ENCODE measurements at places on chromosomes 4 and X.

- no peak for DNase-seq
Measured at GRCh38 chrX:110135618-110136017, 132.7 kb downstream of the TMEM164 start.

DNA sequence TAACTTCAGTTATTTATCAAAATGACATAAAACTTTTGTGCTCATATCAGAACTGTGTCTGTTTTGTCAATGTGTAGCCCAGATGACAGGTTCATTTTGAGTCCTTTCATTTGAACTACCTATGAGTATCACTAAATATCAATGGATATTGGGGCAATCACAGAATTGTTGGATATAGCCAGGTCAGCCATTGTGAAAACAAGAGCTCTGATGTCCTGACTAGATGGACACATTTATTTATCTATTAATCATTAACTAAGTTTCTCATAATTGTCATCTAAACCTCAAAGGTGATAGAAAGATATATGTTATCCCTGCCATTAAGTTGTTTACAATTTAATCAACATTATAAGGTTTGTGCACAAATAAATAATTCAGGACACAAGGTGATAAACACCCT lies 638.3 kb upstream of the GRIA3 start:
- no peak for DNase-seq

DNA sequence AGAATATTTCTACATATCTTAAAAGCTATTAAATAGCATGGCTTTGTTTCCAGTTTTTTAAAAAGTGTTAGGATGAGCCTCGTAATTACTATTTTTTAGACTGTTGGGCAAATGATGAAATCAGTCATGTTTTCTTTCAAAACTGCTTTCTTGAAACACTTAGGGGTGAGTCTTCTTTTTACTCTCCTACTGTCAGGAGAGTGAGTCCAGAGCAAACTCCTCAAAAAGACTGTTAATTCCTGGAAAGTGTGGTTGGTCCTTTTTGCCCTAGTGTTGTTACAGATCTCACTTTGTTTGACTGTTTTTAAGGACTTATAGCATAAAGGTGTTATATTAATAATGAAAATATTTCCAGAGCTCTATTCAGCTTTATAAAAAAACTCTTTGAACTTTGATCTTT lies 6.3 kb downstream of the GSTCD start:
- no peak for DNase-seq

DNA sequence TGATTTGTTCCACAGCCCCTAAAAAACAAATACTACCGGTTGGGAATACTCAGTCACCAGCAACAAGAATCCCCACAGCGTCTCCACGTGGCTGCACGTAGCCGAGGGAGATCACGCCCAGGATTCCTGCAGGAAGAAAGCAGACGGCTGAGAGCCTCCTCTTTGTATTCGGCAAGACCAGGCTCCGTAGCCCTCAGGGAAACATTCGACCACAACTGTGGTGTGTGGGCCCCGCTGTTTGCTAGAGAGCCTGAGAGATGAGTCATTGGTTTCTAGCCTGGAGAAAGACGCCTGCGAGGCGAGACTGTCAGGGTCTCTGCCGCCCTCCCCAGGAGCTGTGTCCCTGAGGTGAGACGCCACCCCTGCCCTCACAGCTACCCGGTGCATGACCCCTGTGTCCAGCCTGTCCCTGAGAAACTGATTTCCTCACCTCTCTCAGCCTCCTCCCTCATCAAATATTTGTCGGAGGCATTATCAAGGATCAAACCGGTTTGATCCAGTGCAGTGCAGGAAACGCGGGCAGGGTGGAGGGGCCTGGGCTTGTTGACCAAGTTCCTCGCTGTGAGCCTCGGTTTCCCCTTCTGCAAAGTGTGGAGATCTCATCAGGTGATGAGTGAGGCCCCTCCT lies 4.7 kb upstream of the S100P start:
- DNase-seq, result peak; percentile 67

- DNase-seq, result no peak
Measured at GRCh38 chrX:14913241-14913640, 40.0 kb downstream of the MOSPD2 start.

- DNase-seq, result peak; percentile 15
Measured at GRCh38 chrX:56564164-56564885, 898 bp downstream of the UBQLN2 start.

GRCh38 chrX:110241816-110242215 lies 76.1 kb downstream of the AMMECR1 start:
- no peak for DNase-seq
